Activated CD4-positive, alpha-beta T cell treated with anti-CD3 and anti-CD28 coated beads, Interleukin-10, Interleukin-2, amounts not matched to agents 100 ng/mL and 50 ng/mL, durations not matched to agents 16 hours and 8 hours (primary cell): ENCODE measurements at places on chromosomes 5 and 9.

DNA sequence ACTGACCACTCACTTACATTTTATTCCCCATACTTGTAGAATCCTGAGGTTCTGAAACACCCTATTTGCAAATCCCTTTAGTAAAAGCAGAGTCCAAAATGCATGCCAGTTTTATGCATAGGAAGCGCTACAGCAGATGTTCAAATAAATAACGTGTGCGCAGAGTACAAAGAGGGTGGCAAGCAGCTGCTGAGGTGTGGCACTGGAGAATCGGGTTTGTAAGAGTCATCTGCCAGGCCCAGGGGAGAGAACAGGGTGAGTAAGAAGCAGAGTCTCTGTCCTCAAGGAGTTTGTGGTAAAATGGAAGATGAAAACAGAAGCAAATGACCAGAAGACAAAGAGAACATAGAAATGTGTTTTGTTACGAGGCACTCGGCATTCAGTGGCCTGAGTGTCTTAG, 288.8 kb downstream of the GLIS3 start:
- no peak for DNase-seq

- peak; percentile 25 for DNase-seq
These were observed 13.4 kb downstream of the ELOVL7 start for GRCh38 chr5:60830581-60831127.

GRCh38 chr9:17994695-17995425, 416.0 kb downstream of the SH3GL2 start:
- no peak for DNase-seq

DNA sequence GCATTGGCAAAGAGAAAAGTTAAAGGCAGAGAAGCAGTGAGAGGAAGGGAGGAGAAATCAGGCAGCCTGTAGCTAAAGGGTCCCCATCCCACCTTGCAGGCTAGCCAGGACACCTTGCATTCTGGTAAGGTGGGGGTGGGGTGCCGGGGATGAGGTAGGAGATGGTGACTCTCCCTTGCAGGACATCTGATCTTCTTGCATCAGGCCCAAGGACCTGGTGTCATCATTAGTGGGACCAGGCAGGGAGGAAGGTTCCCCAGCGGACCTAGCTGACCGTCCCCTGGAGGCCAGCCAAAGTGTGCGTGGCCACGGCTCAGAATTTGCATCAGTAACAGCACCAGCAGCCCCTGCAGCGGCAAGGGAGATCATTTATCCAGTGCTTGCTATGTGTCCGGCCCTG, 21.7 kb upstream of the CYSTM1 start:
- no peak for DNase-seq

GRCh38 chr9:134899818-134900217, 17.9 kb downstream of the FCN1 start:
- DNase-seq = no peak

DNA sequence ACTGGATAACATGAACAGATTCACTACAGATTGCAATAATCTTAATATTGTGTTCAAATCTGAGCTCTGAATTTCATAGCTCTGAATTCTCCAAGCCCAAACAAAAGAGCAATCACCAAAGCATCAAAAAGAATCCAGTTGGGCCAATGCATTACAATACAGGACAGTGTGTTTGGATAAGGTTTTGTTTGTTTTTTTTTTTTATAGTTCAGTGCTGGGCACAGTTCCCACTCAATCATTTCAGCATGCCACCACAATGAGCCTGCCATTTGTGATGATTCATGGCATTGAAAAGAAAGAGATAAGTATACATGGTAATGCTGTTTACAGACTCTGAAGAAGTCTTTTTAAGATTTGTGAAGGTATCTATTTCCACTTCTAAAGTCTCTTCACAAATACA, 1.7 kb upstream of the HTR1A start:
- no peak for DNase-seq

GRCh38 chr5:59428391-59428790, 465.1 kb downstream of the PDE4D start:
- DNase-seq = no peak

DNA sequence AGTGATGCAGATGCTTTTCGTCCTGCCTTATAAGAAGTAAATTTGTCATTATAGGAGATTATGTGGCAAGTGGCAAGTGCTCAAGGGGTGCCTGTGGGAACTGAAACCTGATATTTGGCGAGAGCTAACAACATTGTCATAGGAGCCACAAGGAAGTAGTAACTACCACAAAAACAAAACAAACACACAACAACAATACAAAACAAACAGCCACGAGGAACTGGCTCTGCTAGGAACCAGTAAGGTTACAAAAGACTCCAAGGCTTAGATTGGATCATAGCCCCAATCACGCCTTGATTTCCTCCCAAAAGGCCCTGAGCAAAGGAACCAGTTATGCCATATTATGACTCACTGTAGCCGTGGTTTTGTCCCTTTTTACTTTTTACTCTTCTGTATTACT, 1045.2 kb downstream of the CDH12 start:
- no peak for DNase-seq

DNA sequence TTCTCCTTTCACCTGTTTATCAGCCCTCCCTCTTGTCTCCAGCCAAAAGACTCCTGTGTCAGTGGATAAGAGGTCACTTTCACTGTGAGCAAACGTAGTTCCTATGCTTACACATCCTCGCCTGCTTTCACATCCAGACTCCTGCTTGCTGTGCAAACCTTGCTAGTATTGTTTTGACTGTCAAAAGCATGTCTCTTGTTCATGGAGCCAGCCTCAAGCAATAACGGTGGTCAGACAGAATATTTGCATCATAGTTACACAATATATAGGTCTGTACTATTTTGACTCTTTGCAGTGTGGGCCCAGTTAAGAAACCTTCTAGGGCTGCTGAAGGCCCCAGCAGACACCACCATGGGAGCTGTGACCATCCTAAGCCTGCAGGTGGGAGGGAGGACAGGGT, 420.0 kb downstream of the SEMA5A start:
- DNase-seq = no peak

DNA sequence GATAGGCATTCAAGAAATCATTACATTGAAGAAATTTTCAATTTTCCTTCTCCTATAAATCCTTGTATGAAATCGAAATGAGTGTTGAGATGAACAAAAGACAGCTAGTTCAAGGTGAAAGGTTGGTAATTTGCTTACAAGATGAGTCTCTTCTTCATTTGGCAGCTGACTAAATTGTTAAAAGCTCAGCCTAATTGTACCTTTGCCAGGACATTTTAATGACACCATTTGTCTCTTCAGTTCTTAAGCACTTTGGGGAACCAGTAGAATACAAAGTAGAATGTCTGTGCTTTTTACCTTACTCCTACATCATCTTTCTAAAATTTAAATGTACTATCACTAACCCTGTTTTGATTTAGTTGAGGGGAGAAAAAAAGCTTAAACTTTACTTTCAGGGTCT, 59.4 kb downstream of the GRAMD2B start:
- no peak for DNase-seq

DNA sequence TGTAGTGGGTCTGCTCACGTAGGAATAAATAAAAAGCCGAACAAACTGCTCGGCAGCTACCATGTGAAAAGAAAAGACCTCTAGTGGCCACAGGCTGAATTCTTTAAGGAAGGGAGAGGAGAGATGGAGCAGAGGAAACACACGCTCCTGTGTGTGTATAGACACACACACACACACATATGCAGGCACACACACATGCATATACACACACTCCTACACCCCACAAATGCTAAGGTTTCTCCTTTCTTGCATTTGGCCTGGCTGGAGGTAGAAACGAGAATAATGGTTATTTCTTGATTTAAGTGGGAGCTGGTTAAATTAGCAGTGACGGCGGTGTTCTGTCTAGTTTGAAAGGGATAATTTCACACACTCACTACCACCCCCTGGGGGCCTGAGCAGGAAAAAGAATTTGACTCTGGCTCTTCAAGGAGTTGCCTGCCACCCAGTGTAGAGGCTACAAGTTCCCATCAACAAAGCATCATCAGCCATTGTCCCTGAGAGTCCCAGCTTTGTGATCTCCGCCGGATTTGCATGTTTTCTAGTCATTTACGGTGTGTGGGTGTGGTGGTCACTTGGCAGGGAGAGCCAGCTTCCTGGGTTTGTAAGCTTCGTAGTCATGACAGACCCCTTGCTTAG, at the start of gene INSYN2B:
Gene INSYN2B (minus strand): TSS at position 78 of the 636 bp plus-strand sequence. CDS start 96,597 bp downstream, outside the sequence.
- peak; percentile 17 for DNase-seq

DNA sequence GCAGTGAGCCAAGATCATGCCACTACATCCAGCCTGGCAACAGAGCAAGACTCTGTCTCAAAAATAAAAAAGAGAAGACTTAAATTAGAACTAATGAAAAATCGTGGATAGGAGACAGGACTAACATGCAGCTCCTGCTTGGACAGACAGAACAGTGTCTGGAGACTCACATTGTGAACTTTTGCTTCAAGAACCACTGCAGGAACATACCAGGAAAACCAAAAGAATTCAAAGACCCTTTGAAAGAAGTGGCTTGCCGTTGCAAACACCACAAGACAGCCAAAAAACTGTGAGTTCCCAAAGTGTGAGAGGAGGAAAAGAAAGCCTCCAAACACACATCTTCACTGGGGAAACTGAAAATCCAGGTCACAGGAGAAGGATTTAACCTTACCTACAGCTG, 48.8 kb upstream of the SNAPC3 start:
- no peak for DNase-seq

DNA sequence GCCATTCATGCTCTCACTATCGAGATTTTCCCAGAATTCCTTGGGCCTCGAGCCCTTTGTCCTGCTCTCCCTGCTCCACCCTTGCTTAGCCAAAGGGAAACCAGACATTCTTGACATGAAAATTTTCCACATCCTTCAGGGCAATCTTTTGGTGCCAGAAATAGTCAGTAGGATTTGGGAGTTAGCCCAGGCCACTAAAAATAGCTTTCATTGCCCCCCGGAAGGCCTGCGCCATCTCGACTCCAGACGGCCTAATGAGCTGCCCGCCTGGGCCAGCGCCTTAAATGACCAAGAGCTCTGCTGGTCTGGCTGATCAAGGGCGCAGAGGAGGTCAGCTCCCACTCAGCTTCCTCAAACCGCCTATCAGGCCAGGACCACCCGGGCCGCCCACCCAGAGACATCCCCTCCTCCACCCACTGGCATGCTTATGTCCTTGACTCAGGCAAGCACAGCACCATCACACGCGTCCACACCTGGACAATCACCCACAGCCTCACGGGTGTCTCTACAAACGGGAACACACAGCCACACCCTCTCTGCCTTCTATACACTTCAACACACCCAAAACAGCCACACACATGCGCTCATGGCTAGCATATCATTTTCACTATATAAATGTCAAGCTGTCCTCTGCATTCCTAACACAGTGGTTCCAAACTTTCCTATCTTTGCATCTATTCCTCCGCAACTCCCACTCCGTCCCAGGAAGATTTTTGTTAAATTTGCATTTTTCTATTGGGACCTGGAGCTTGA, 20.9 kb downstream of the DUSP1 start:
- no peak for DNase-seq

DNA sequence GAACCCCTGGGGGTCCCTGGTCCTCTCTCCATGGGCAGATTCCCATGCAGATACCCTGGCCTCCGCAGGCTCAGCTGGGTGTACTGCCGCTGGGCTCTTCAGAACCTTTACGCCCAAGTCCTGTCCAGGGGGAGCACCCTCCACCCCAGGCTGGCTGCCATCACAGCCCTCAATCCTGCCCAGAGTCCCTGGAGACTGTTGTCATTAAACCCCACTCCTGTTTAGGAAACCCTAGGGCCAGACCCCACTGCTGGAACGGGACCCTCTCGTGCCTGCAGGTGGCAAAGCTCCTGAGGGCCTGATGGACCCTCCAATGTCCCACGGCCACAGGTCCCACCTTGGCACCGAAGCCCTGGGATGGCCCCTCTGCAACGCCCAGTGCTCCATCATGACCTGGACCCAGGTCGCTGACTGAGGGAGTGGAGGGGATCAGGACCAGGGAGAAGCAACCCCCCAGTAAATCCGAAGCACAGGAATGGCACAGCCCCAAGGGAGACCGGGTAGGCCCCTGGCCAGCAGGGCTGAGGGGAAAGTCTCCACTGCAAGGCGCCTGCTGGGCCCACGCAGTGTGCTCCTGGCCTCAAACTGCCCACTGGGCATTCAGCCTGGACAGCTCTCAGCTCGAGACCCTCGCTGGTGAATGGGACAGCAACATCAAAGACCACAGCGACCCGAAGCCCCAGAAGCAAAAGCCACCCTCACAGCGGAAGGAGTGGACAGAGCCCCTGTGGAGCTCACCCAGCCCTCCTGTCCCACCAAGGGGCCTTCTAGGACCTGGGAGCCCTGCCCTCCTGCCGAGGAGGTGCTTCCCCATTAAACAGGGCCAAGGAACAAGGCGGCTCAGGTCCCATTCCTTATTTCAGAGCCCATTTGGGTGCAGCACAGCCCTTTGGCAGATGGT, 8.3 kb downstream of the ZDHHC11B start:
- no peak for DNase-seq

DNA sequence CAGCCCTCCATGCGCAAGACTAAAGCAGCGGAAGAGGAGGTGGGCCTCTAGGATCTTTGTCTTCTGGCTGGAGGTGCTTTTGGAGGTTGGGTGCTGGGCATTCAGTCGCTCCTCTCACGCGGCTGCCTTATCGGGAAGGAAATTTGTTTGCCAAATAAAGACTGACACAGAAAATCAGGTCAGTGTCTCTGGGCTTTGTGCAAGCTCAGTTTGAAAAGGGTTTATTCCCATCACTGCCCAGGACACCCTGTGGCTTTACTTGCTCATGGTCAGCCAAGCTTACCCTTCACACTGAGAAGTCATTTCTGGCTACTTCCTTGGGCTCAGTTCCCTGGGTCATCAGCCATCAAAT, 10.5 kb downstream of the SLC2A8 start:
- DNase-seq = no peak

- DNase-seq = no peak
These were observed 188.4 kb upstream of the PRDM9 start for GRCh38 chr5:23318960-23319359.

- DNase-seq = no peak
These were observed 12.6 kb downstream of the PBX3 start for GRCh38 chr9:125759764-125760129.

GRCh38 chr5:78925129-78925876, 59.8 kb downstream of the ARSB start:
- no peak for DNase-seq

- DNase-seq = no peak
These were observed 173.0 kb downstream of the MAST4 start for GRCh38 chr5:66769030-66769733.

DNA sequence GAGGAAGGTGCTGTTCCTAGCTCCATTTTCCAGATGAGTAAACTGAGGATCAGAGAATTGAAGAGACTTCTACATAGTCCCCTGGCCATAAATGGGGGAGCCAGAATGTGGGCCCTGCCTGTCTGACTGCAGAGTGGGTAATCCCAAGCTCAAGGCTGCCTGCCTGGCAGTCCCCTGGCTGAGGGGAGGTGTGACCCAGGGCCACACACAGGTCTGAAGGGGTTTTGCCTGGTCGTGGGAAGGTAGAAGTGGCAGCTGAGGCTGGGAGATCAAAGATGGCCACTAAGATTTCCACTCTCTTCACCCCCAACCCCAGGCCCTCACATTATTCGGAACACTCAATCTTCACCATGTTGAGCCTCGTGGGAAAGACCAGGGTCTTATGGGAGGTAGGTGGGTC, 176.3 kb downstream of the MACROH2A1 start:
- no peak for DNase-seq

- no peak for DNase-seq
These were observed at the start of gene CCL19 for GRCh38 chr9:34690983-34691935. Gene CCL19 (minus strand): TSS chr9:34691276. CDS start chr9:34691139, 137 bp downstream.

- DNase-seq = no peak
These were observed 76.0 kb downstream of the CEMIP2 start for GRCh38 chr9:71692337-71692736.
